ENCODE measurements at places on chromosomes 6 and 20.

DNA sequence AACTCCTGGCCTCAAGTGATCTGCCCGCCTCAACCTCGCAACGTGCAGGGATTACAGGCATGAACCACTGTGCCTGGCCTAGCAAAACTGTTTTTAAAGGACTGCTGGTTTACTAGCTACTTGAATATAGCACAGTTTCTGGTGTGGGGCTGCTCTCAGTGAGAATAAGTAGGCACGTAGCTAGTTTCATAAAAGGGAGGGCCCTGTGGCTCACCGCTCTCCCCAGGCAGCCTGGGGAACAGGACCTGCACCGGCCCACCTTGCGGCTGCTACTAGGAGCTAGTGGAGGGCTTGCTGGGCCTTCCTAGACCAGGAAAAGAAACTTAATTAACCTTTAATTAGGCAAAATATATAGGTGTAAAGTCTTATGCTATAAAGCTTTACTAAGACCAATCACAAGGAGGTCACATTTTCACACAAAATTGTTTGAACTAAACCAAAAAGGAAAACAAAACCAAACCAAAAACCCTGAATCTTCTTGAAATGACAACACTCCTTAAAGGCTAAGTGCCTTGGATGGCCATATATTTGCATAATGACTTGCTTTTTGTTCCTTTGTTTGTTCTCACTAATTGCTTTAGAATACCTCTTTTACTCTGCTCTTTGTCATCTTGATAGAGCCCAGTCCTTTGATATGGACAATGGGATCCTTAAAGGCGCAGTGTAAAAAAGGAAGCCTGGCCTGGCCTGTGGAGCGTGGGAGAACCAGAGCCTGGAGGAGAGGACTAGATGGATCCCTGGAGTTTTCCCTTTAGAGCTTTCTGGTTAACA is 69.5 kb upstream of the SAMD5 start:
- no peak for DNase-seq

GRCh38 chr20:53463101-53463972 is 130.3 kb downstream of the ZNF217 start:
- DNase-seq: no peak

GRCh38 chr20:483815-484644 is 21.7 kb upstream of the TBC1D20 start:
- no peak for DNase-seq

GRCh38 chr6:39760226-39760952 is 31.8 kb upstream of the DAAM2 start:
- no peak for DNase-seq

GRCh38 chr20:8251201-8251575 is 119.1 kb downstream of the PLCB1 start:
- DNase-seq: no peak

DNA sequence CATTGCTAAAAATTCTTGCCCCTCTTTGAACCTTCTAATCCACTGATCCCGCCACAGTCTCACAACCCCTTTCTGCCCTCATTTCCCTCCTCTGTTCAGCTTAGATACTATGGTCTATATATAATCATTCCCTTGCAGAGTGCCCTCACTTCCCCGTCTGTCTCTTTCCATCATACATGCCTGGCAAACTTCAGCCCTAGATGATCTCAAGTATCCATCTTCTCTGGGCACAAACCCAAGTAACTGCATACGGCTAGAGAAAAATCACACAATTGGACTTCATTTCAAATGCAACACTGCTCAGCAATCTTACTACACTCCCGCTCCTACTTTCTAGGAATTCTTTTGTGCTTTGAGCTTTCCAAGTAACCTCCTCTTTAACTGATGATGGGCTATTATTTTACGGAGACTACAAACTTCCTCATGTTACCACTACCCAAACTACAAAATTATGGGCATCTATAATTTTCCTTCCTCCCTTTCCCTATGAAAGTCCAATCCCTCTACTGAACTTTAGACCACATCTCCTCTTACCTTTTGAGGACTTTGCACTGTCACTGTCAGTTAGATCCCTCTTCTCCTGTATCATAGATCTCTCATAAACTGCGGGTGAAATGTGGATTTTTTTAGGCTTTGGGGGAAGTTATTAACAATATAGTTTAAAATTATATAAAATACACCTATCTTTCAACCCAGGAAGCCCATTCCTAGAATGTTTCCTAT is 135.6 kb downstream of the BTBD9 start:
- DNase-seq: no peak

DNA sequence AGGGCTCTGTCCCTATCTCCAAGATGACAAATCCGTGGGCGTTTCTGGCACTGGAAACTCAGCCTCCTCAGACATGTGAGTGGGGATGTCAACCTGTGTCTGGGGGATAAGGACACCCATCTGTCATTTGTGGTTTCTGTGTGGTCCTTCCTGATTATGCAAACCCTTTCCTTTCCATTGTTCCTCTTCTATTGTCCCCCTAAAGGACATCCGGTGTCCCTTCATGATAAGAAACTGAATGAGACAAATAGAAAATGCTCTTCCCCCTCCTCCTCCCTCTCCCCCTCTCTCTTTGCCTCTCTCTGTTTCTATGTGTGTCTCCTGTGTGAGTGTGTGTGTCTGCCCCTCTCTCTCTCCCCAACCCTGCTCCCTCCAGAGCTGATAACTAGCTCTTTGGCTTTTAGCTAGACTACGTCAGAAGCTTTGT is 11.5 kb upstream of the GLP1R start:
- DNase-seq: no peak

GRCh38 chr6:143675946-143676345 is 1.8 kb upstream of the PHACTR2 start:
- DNase-seq: no peak

GRCh38 chr20:36097337-36098151 is 57.0 kb upstream of the EPB41L1 start:
- no peak for DNase-seq

Data from hematopoietic multipotent progenitor cell treated with erythropoietin and hydrocortisone succinate and interleukin-3 and kit ligand, for 15 days (in vitro differentiated cells).